ENCODE measurements at places on chromosomes 1 and 21.
A peak's percentile ranks its signal among the peaks of the same experiment; 100 is the strongest.

- peak; percentile 94 for DNase-seq
These were observed 18.6 kb upstream of the SLC6A9 start for GRCh38 chr1:44049839-44050238.

GRCh38 chr1:244502630-244503029 lies 41.6 kb downstream of the CATSPERE start:
- no peak for DNase-seq

DNA sequence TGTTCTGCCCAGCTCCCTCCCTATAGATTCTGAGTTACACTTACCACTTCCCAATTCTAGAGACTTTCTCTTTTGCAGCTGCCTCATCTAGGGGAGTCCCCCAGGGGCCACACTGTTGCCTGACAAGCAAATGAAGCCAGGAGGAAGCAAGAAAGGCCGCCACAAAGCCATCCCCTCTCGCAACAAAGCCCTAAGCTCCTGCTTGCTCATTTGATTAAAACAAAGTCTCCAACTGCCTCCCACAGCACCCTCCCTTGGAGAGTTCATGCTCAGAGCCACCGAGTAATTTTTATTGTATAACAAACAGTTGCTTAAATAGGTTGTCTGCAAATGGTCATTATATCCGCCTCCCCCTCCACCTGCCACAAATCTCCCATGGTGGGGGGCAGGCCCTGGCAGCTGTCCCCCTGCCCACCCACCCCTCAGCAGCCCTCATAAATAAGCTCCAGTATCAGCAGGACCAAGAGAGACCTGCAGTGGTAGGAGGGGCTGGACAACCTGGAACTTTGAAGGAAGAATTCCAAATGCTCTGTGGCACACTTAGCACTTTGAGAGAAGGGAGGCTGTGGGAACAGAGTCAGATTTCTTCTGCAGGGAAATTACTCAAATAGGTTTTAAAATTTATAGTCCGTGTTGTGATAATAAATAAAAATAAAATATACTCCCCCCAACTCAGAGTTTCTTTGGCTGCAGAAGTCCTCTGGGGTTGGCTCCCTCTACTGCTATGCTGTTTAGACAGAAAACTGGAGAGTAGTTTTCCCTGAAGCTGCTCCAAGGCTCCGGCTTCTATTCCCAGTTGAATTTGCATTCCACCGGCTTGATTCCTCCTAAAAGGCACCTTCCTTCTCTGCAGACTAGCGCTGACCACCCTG lies 237.5 kb downstream of the TTLL7 start:
- DNase-seq = no peak

DNA sequence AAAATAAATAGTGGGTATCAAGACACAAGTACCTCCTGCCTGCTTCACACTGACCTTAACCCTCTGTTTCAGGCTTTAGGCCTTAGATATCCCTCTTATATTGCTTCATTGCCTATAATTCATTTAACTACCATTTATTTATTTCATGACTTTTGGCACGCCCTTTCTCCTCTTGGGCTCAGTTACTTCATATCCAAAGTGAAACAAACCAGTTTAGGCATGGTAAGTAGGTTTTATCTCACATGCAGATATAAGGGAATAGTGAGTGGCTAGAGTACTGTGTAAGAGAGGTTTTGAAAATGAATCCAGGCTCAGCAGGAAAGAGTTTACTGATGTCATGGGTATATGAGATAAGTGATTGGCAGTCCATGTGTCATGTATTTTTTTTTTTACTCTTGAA lies 69.8 kb upstream of the BEND5 start:
- no peak for DNase-seq

DNA sequence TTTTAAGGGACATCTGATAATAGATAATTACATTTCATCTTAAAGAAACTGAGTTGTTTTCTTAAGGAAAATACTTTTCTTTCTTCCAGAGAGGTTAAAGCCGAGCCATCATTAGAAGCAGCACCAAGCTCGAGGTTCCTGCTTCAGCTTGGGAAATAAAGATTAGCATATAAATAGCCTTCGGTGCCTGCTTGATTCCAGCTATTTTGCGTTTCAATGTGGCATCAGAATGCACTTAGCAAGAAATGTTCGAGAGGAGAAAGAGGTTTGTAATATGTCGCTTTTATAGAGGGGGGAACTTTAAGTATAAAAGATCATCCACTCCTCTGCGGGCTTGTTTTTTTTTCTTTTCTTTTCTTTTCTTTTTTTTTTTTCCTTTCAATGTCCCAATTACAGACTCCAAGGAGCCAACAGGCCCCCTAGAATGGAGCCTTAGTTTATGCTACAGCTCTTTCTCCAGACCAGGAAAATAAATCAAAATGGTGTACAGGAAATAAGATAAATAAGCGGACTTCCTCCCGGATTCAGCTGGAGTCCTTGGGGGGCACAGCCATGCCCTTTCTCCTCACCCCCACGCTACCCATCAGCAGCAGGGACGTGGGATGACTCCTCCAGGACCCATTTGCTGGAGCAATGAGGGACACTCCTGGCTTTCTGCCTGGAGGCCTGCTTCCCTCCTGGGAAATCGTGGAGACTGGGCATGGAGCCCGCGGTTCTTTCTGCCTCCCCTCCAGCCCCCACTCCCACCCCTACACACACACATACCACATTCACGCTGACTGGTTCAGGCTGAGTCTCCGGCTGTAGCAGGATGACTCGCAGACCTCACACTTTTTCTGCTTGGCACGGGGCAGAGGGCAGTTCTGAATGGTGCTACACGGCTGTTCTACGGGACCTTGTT lies 131.6 kb downstream of the RRAGC start:
- DNase-seq = peak; percentile 80

- no peak for DNase-seq
These were observed 6.4 kb downstream of the GSTM5 start for GRCh38 chr1:109718495-109718894.

- DNase-seq = no peak
These were observed 49.3 kb downstream of the STUM start for GRCh38 chr1:226597616-226598454.

GRCh38 chr1:175569117-175569743 lies 174.2 kb downstream of the TNR start:
- no peak for DNase-seq

DNA sequence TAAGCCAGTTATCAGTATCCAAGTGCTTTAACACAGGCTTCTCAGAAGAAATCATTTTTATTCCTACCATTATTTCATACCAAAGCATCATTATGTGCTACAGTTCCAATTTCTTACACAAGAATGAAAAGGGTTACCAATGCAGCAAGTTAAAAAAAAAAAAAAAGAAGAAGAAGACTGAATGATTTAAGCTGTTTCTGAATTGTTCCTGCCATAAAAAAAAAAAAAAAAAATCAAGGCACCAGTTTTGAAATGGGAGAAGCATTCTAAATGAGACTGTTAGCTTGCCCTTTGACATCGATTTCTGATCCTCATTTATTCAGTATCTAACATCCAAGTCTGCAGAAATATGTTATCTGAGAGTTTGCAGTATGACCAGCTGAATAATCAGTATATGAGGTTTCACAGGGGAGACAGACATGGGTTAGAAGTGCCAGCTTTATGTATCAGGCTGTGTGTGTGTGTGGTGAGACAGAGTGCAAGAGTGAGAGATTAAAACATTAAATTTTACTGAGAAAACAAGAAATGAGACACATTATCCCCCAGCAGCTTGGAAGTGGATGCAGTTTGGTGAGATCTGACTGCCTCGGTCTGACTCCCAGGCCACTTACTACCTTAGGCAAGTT lies 105.8 kb downstream of the COLGALT2 start:
- DNase-seq = no peak

GRCh38 chr1:220451532-220451931 lies 76.4 kb upstream of the MARK1 start:
- DNase-seq = no peak

DNA sequence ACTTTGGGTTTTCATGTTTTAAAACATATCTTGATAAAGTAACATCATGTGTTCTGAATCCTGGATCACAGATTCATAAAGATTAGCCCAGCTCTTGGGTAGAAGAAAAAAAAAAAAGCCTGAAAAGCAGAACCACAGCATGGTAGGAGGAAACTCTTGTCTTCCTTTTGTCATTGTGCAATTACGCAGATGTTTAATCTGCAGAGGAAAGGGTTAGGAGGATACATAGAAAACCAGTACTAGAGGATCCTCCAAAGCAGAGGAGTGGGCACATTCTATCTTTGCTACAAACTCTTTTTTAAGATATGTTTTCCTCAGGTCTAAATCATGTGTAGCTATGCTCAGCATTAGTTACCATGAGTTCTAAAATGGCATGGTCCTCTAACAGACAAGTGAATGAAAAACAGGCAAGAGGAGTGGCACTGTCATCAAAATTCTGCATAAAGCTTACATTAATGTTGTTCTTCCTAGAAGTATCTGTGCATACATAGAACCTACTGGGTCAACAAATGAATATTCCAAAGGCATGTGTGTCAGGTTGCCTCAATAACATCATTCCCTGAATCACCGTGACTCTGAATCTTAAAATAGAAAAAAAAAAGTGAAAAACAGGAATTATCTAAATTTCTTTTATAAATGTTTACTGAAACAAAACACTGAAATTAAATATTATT lies 107.0 kb downstream of the NME7 start:
- DNase-seq = no peak

- no peak for DNase-seq
These were observed 217.0 kb downstream of the DNAH14 start for GRCh38 chr1:225146478-225146877.

DNA sequence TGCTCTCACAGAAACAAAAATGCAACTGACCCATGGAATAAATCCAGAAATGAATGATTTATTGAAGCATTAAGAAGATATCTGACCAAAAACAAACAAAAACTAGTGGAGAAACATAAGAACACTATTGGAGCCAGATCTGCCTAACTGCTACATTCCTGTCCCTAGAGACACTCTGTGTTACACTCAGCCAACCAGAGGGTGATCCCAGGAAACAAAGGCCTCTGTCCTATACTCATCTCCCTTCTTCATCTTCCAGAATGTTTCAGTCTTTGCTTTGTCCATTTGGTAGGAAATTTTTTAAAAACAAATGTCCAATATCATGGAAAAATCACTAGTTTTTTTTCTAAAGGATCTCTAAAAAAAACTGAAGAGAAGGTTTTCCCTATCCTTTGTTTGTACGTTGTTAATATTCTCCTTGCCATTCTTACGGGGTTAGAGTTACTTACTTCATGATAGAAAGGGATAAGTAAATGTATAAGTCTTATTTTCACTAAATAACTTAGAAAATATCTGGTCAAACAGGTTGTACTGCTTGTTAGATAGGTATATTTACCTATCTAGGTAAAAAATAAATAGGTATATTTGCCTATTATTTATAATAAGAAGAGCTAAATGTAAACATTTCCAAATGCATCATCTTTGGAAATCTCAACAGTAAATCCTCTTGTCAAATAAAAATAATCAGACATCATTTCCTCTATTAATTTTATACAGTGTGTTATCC lies 59.1 kb downstream of the NME7 start:
- DNase-seq = no peak

GRCh38 chr1:20380616-20381035 lies 90.0 kb downstream of the VWA5B1 start:
- peak; percentile 95 for DNase-seq

GRCh38 chr21:43208561-43209332 lies 39.9 kb downstream of the CRYAA start:
- DNase-seq = no peak

GRCh38 chr1:178973652-178974101 lies 52.0 kb upstream of the FAM20B start:
- peak; percentile 48 for DNase-seq

DNA sequence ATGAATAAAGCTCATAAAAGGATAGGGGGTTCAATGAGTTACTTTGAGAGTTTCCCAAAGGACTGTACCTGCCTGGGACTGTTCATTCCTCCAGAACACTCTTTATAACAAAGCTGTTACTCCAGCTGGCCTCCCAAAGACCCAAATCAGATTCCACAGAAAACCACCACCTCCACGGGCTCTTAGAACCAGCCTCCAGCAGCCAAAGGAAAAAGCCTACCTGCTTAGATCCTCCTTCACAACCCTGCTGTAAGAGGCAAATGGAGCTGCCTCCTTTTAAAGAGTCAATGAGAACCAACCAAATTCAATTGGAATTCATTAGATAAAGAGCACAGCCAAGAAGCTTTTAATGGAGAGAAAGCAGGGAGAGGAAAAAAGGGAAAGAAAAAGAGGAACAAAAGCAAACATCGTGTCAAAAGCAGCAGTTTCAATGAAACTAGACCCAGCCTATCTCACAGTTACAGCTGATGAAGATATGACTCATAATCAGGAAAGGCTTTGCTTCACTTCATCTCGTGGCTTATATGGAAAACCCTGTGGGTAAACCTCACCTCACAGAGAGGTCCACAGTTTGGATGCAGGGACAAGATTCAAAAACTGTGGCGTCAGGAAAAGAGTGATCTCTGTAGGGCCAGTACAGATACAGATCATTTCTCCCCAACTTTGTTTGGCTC lies 27.8 kb upstream of the FMO4 start:
- DNase-seq = peak; percentile 30

Measured in fibroblast of skin of abdomen (primary cell).